Stimulated activated CD4-positive, alpha-beta T cell treated with anti-CD3 and anti-CD28 coated beads, Interleukin-1b, Interleukin-23, amount 100 ng/mL, for 1 hour (primary cell): ENCODE measurements at places on chromosomes 1 and 21.

DNA sequence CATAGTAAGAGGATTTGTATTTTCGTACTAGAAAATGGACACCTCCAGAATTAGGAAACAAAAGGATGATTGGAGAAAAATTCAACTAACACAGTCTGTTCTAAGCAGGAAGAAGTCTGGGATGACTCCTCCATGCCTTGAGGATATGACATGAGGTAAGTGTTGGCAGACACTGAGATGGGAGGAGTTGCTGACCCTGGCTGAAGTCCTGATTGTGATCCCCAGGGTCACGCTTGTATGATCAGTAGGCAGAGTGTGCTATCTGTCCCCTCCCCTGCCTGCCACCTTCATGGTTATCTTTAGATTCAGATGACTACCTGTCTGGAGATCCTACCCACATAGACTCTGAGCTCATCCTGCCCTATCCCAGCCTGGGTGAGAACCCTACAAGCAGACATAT is 249.1 kb downstream of the C1orf94 start:
- DNase-seq: no peak

DNA sequence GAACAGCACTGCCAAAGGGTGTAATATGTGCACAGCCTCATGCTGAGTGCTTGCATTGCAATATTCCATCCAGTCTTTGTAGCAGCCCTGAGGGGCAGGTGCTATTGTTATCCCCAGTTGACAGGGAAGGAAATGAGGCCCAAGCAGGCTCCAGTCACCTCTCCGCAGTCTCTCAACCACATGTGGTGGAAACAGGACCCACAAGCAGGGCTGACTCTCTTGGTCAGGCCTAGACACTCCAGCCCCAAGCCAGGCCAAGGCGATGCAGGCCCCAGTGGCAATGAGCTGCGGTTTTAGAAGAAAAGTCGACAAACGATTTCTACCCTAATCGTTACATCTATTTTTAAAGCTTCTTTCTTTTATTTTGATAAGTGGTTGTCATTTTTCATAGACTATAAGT is 52.6 kb upstream of the GADD45A start:
- no peak for DNase-seq

GRCh38 chr1:217343907-217344306 is 287.0 kb downstream of the GPATCH2 start:
- DNase-seq: no peak

DNA sequence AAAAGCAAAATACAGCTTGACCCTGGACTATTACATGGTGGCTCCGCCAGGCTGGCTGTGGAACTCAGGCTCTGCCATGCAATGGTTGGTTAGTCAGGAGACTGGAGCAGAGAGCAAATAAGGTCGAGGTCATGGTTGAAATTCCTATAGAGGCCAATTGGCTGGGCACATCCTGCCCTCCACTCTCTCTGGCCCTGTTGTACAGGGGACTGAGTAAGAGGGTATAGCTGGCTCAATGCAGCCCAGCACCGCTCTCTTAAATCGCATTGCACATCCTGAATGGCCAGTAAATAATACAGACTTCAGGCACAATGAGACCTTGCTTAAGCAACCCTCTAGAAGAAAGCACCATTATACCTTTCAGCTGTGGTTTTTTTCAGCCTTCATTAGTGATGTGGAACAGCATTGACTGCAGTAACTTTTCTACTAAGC is 59.3 kb upstream of the PPP2R5A start:
- DNase-seq: no peak

GRCh38 chr21:32007456-32007855 is 134.6 kb downstream of the HUNK start:
- no peak for DNase-seq

- no peak for DNase-seq
These were observed 98.2 kb downstream of the TNFSF18 start for GRCh38 chr1:172952516-172952915.

GRCh38 chr1:151839457-151840403 is at the start of gene C2CD4D:
TSS of gene C2CD4D (minus strand) at chr1:151839820. CDS start at chr1:151838989, 831 bp downstream.
- peak; percentile 48 for DNase-seq

DNA sequence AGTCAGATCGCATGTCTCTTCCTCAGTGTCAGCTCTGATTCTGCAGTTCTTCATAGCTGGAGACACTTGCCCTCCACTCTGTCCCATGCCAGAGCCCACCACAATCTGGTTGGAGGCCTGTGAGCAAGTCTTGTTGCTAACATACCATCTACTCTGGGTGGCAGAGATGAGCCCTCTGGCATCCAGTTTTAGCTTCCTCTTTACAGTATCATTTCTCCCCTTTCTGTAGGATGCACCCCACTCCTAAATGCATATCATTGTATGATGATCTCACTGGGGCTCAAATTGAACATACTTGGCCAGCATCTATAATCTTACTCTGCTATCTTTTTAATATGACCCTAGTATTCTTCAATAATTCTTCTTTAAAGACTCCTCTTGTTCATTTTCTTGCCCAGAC is 16.9 kb downstream of the PCNX2 start:
- DNase-seq: no peak

DNA sequence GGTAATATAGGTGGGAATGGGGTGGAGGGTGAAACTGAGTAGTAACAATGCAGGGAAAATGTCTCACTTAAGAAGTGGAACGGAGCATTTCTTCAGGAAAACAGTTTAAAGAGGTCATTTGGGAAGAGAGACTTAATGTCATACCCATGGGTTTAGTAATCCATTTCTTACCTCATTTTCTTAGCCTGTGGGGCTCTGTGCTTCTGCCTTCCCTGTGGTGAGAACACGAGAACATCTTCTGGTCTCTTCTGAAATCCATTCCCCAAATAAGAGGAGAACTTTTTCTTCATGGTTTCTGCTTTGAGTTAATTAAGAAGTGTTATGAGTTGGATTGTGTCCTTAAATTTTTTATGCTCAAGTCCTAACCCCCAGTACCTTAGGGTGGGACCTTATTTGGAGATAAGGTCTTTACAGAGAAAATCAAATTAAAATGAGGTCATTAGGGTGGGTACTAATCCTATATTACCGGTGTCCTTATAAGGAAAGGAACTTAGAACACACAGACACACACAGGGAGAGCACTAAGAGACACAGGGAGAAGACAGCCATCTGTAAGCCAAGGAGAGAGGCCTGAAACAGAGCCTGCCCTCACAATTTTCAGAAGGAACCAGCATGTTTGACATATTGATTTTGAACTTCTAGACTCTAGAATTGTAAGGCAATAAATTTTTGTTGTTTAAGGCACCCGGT is 5.4 kb downstream of the CCDC190 start:
- no peak for DNase-seq

GRCh38 chr1:25442178-25442577 is 11.5 kb downstream of the MACO1 start:
- DNase-seq: no peak

GRCh38 chr1:13492711-13493110 is 21.1 kb downstream of the LRRC38 start:
- DNase-seq: no peak

DNA sequence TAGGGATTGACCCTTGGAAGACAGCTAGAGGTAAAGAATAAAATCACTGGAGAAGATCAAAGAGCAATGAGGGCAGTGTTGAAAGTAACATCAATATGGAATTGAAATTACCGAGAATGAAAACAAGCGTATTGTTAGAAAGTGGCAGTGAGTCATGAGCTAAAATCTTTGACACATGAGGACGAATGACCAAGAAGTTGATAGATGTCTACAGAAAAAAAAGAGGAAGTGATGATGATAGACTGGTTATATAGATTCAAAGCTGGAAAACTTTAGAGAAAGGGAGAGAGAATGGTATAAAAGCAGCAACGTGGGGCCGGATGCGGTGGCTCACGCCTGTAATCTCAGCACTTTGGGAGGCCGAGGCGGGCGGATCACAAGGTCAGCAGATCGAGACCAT is 12.5 kb upstream of the DNM3 start:
- DNase-seq: no peak

GRCh38 chr1:98732985-98733781 is 71.7 kb downstream of the SNX7 start:
- no peak for DNase-seq
